Activated CD8-positive, alpha-beta T cell treated with anti-CD3 and anti-CD28 coated beads, Interleukin-2, amount 10 ng/mL, durations not matched to agents 7 days and 5 days (primary cell): ENCODE measurements at places on chromosomes 5 and 9.

GRCh38 chr9:121295662-121296191 lies 27.8 kb downstream of the GSN start:
- DNase-seq, result no peak

DNA sequence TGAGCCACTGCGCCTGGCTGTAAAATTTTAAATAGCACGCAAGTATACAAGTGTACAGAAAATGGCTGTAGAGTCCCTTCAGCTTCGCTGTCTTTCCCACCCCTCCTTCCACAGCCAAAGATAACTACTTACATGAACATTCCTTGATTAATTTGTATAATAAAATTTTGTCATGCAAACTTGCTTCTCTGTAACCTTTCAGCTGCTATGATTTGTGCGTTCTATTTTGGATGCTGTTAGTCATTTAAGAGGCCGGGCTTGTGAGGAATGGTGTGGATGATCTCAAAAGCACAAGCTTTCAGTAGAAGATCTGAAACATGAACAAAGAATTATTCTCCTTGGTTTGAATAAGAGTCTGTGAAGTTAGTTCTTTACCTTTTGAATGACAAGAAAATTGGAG lies 115.0 kb upstream of the TLE1 start:
- no peak for DNase-seq

- peak; percentile 61 for DNase-seq
These were observed 586 bp downstream of the HMGXB3 start for GRCh38 chr5:150000990-150001659.

GRCh38 chr5:112417931-112418658 lies 982 bp downstream of the EPB41L4A start:
- DNase-seq, result peak; percentile 65

DNA sequence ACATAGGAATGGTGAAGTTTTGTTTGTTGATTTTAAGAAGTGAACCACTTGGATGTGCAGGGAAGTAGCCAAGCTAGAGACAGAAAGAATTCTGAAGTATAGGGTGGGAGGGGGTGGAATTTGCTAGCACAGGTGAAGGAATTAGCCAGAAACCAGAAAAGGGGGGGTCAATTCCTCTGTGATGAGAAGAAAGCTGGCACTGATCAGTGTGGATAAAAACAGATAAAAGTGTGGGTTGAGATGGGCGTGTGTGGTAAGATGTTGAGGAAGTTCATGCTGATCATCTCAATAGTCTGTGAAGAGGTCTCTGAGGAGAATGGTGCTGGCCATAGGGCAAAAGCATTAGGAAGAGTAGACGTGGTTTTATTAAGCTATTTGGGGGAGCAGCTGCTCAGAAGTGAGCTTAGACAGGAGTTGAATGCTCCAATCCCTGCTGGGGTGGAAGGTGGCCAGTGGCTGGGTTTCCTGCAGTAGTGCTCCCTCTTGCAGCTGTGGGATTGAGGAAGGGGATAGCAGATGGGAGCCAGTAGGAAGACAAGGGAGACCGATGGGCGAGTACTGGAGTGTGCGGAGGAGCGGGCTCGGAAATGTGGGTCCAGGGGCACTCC lies 88.7 kb upstream of the ELL2 start:
- DNase-seq, result no peak

DNA sequence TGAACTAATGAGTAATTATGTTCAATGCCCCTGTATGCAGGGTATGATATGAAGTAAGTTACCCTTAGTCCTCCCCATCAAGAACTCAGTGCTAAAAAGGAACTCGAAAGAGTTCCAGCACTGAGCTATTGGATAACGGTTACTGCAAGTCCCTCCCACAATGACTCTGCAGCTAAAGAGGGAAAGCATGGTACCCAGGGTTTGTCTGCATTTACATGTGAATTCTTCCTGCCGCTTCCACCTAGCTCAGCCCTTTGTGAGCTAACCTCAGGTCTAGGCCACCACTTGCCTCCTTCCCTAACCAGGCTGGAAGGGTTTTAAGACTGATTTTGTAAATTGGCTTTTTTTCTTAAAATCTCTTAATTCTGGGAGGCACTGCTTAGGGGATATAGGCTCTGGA lies 376.8 kb downstream of the EBF1 start:
- no peak for DNase-seq

- no peak for DNase-seq
These were observed 234.3 kb downstream of the SAXO1 start for GRCh38 chr9:18798508-18799290.

DNA sequence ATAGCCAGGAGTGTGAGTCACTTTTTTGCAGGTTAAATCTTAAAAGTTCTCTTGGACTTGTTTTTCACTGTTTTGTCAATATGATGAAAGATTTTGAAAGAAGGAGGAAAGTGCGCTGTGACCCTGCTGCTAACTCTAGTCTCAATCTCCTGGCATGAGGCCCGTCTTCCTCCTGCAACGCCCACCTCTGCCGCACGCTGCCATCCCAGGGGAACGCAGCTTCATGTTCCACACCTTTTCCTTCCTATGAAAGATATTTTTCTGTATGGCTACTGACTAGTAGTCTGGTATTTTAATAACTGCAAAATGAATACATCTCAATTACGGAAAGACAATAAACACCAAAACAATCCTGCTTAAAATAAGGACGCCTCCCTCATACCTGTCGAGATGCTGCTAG lies 8.3 kb downstream of the PPIC start:
- DNase-seq, result no peak

GRCh38 chr9:3008091-3008490 lies 164.2 kb upstream of the PUM3 start:
- DNase-seq, result no peak

- no peak for DNase-seq
These were observed 30.9 kb downstream of the S1PR3 start for GRCh38 chr9:89022001-89022759.

GRCh38 chr9:110076894-110077725 lies 130.8 kb downstream of the C9orf152 start:
- no peak for DNase-seq

GRCh38 chr9:137705906-137706305 lies 87.1 kb downstream of the EHMT1 start:
- no peak for DNase-seq

- DNase-seq, result no peak
These were observed 168.2 kb upstream of the CTNND2 start for GRCh38 chr5:12072441-12072840.

DNA sequence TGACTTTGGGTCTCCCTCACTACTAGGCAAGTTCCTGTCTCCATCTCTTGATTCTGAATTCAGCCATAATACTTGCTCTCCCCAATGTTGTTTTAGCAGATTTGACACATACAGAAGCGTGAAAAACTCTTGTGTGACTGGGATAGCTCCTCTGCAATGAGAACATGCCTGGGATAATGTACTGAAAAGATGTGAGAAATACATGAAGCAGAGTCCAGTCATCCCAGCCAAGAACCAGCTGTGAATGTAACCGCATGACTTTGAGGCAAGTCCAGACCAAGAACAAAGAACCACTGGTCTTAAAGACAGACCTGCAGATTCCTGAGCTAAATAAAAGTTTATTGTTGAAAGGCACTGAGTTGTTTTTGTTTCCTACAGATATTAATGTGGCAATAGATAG lies 135.0 kb downstream of the NMUR2 start:
- no peak for DNase-seq

GRCh38 chr5:166992874-166993722 lies 1298.3 kb upstream of the WWC1 start:
- no peak for DNase-seq

GRCh38 chr9:135087489-135087792 lies at the start of gene OLFM1:
Gene OLFM1 (plus strand): TSS chr9:135087668. CDS start chr9:135087990, 322 bp downstream.
- DNase-seq, result peak; percentile 36

DNA sequence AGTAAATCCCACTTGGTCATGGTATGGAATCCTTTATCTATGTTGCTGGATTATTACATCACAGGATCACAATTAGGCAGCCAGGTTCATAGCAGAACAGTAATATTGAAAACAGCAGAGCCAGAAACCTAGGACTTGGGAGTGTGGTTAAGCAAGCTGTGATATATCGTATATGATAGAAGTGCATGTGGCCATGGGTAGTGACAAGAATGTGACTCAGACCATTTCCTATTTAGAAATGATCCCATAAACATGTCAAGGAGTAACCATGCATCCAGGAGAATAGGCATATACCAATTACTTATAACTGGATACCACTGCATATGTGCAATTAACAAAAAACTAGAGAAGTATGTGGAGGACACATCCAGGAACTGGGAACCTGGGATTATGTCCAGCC lies 31.2 kb downstream of the AMBP start:
- no peak for DNase-seq

GRCh38 chr5:142602720-142603245 lies 83.1 kb downstream of the FGF1 start:
- no peak for DNase-seq

DNA sequence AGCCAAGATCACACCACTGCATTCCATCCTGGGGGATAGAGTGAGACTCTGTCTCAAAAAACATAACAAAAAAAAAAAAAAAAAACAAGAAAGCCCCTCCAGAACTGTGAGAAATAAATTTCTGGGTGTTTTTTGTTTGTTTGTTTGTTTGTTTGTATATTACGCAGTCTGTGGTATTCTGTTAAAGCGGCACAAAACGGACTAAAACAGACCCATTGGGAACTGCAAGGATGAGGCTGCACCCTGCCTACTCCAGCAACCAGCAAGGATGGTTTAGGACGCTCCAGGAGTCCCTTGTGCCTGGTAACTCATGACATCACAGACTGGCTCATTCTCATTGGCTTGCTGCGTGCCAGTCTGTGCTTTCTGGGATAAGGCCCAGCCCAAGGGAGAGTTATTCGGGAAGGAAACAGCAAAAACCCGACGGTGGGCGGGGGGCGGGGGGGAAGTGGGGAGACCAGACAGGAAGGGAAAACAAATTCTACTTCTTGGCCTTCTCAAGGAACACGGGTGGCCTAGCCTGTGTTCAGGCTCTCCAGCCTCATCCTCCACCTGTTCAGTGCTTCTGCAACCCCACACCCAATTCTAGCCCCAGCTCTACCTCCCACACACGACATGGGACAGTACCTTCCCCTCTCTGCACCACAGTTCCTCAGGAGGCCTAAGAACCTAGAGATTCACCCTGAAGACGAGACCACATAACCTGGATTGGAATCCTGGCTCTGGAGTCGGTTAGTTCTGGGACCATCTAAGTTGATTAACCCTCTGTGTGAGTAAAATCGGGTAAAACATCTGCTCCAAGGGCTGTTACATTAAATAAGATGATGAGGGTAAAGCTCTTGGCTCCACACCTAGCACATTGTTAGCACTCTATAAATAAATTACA lies 2.8 kb downstream of the CD74 start:
- DNase-seq, result peak; percentile 65

DNA sequence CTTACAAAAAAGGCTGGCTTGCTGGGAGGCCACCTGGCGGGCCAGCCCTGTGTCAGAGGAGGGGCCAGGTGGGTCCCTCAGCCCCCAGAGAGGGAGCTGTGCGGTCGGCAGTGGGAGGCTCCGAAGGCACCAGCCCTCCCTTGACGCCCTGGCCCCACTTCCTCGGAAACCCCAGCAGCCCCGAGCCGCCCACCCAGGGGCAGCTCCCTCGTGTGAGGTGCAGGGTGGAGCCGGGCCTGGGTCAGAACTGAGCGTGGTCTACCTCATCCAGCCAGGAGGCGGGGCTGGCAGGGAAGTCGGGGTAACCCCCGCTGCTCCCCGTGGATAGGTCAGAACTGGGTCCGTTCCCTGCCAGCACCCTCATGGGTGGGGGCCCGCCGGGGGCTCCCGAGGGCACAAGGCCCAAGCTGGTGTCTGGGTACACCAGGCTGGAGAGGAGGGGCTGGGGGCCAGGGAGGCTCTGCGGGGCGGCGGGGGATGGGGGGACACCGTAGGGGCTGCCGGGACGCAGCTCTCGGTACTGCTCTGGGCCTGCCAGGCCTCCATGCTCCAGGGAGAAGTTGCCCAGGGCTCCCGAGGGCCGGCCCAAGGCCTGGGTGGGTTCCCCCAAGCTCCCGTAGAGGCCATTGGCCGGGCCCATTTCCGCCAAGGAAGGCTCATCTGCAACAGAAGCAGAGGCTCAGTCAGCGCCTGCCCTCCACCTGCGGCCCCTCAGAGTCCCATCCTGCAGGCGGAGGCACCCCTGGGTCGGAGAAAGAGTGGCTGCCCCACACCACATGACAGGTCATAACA lies 7.6 kb downstream of the LHX3 start:
- no peak for DNase-seq
